Femur (tissue), 1 donor: ENCODE measurements at places on chromosomes 13 and 19.
A peak's percentile ranks its signal among the peaks of the same experiment; 100 is the strongest.

DNA sequence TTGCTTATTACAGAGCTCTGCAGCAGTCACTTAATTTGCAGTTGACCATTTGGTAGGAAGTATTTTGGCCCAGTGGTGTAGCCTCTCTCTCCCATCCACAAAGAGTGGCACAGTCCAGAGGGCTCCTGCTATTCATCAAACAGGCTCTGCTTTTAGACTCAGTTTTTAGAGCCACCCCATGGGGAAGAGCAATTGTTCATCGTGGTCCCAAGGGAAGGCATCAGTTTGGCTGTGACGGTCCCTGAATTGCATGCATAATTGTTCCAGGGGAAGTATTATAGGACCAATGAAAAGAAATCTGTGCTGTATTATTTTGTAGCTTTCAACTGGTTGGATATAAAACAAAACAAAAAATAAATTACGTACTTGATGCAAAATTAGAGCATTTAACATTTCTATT, 799.0 kb downstream of the DACH1 start:
- DNase-seq: no peak

DNA sequence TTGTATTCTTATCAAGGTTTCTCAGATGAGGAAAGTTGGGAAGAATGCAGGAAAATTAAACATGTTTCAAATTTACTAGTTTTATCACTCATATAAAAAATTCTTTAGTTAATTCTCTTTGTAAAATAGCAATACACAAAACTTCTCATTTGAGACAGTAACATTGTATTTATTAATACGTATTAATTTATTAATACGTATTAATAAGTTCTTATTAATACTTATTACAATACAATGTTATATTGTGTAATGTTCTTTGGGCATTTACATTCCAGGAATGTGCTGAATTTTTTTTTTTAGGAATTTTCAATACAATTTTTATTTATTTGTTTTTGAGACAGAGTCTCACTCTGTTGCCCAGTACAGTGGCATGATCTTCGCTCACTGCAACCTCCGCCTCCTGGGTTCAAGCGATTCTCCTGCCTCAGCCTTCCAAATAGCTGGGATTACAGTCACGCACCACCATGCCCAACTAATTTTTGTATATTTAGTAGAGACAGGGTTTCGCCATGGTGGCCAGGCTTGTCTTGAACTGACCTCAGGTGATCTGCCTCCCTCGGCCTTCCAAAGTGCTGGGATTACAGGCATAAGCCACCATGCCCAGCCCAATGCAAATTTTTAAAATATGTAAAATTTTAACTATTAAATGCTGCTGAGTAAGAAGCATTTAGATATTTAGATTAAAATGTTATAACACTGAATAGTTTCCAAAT, 31.6 kb downstream of the MBNL2 start:
- DNase-seq: no peak

- DNase-seq: peak; percentile 72
These were observed 52.7 kb downstream of the TRPM4 start for GRCh38 chr19:49210108-49210900.

GRCh38 chr13:25001476-25002206, 94.3 kb upstream of the PABPC3 start:
- DNase-seq: peak; percentile 62

GRCh38 chr19:15114153-15114540, 6.9 kb downstream of the SYDE1 start:
- no peak for DNase-seq

DNA sequence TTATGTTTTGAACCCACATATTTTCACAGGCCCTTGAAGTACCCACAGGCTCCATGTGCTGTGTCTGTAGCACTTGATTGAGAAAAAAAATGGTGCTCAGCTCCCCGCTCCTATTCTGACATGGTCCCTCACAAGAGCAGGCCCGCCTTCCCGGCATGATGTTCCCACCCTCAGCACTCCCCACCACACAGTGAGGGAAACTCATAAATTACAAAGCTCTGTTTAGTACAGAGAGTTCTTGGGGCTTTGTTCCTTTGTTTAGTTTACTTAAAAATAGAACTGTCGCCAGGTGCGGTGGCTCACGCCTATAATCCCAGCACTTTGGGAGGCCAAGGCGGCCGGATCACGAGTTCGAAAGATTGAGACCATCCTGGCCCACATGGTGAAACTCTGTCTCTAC, 25.9 kb upstream of the ABCC4 start:
- DNase-seq: no peak

DNA sequence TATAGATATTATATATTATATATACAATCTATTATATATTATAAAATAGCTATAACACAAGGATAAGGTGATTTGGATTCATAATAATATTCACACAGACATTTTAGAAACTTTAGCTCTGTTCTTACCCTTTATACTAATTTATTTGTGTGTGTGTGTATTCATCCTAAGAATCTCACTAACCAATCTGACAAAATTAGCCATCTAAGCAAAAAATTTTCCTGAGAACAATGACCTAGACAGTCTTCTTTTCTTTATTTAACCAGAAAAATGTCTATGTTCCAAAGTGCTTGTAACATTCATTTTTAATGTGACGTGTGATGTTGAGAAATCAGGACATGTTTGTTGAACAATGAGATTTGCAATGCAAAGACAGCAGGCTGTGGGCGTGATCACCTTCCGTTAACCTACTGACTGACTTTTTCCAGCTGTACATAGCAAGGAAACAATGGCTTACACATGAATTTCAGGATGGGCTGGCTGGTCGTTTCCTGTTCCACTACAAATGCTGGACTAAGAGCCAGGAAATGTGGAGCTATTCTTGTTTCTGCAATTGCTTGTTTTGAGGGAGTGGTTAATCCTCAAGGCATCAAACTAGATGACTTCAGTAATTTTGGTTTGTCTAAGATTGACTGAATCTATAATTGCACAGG, 634.6 kb upstream of the ARGLU1 start:
- peak; percentile 68 for DNase-seq

- no peak for DNase-seq
These were observed 30.5 kb upstream of the TPTE2 start for GRCh38 chr13:19591864-19592263.
